ENCODE measurements at places on chromosomes 2 and 18. TPM values are rescaled to one million over a fixed set of nuclear protein-coding genes. Genes with fewer than 3 reads are reported as not detected.

Gene SCN9A
- total RNA-seq, result 1.0 TPM

DNA sequence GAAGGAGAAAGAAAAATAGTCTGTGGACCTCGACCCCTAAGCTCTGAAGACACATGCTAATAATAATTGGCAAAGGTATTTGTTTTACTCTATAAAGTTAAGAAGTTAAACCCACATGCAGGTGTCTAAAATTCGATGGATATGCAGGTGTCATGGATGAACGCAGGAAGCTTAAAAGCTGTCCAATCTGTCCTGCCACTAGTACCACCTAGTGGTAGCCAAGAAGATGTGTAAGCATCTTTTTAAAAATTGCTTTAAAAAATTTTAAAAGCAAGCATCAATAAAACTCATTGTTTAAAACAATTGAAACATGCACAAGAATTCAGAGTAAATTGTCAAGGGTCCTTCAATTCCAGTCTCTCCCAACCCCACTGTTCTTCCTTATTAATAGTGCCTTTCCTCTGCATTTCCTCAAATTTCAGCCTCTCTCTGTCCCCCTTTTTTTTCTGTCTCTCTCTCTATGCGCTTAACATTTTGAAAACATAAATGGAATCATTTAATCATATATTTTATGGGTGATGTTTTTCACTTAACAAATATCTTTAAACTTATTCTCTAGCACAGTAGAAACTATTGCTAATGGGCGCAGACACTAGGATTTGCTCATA, 30.6 kb upstream of the PPP3R1 start:
- no peaks in the 10 kb centered on the region for H3K27me3 ChIP-seq
- peak overlapping the region; percentile 36 for H3K27ac ChIP-seq
- H3K4me3 ChIP-seq, result no peak overlapping the region
- no peaks in the 10 kb centered on the region for H3K4me1 ChIP-seq
- DNase-seq, result no peak

Gene MEP1B
- total RNA-seq, result 0.19 TPM

DNA sequence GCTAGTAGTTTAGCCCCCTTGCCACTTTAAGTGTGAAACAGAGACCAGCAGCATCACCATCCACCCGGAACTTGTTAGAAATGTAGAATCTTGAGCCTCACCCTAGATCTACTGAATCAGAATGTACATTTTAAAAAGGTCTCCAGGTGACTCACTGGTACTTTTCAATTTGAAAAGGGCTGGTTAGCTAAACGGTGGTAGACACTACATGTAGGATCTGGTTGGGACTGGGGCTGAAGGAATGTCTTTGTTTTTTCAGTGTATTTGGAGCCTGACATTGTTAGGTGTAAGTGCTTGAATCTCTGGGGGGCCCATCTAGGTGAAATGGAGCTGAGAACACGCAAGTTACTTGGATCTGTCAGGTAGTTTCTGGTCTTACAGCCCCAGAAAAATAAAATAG, 44.0 kb upstream of the XPO1 start:
- no peaks in the 10 kb centered on the region for H3K27me3 ChIP-seq
- no peak overlapping the region for H3K4me3 ChIP-seq
- no peaks in the 10 kb centered on the region for H3K36me3 ChIP-seq
- no peak overlapping the region for H3K27ac ChIP-seq
- no peaks in the 10 kb centered on the region for H3K4me1 ChIP-seq
- DNase-seq, result no peak

Gene PTH2R
- total RNA-seq, result not detected

Measured in natural killer cell treated with Interleukin-12 subunit alpha and Interleukin-12 subunit beta and Interleukin-15 and Interleukin-18, amount 100 ng/mL, for 72 hours (primary cell).